Cardiac muscle cell (in vitro differentiated cells and primary cell): ENCODE measurements at places on chromosomes 11 and 22. TPM values are rescaled to one million over a fixed set of nuclear protein-coding genes. Genes with fewer than 3 reads are reported as not detected.

GGT1 gene
- polyA plus RNA-seq: 17.2 and 24.1 TPM in 2 replicates

INPP5J gene
- polyA plus RNA-seq: 21.9 and 26.0 TPM in 2 replicates

PAFAH1B2 gene
- polyA plus RNA-seq: 25.6 and 25.8 TPM in 2 replicates

MRGPRX3 gene
- polyA plus RNA-seq: not detected in 2 replicates

UBQLNL gene
- 2.1 and 2.4 TPM in 2 replicates for polyA plus RNA-seq

MS4A8 gene
- not detected in 2 replicates for polyA plus RNA-seq

XKR3 gene
- polyA plus RNA-seq: not detected in 2 replicates

C11orf86 gene
- not detected in 2 replicates for polyA plus RNA-seq

MMP27 gene
- not detected in 2 replicates for polyA plus RNA-seq

DNA sequence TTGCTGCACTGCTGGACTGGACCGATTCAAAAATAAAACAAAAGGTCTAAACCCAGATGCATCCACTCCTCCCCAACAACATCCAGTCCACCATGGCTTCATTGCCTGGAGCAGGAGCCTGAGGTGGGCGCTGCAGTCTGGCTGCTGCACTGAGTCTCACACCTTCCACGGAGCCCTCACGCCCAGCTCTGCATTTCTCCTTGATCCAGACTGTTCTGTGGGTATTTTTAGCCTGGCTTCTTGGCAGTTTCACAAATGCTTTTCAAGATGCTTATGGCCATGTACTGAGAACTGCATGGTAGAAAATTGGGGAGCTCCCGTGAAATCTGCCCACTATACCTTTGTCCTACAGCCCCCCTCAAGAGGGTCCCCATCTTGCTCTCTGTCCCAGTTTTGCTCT lies 53.3 kb upstream of the JAM3 start:
- no peak overlapping the region for H3K27ac ChIP-seq
- no peak overlapping the region for H3K4me3 ChIP-seq
- H3K27me3 ChIP-seq: peaks cover 53% of the 10 kb centered on the region
- no peaks in the 10 kb centered on the region for H3K4me1 ChIP-seq
- H3K36me3 ChIP-seq: no peaks in the 10 kb centered on the region

DNA sequence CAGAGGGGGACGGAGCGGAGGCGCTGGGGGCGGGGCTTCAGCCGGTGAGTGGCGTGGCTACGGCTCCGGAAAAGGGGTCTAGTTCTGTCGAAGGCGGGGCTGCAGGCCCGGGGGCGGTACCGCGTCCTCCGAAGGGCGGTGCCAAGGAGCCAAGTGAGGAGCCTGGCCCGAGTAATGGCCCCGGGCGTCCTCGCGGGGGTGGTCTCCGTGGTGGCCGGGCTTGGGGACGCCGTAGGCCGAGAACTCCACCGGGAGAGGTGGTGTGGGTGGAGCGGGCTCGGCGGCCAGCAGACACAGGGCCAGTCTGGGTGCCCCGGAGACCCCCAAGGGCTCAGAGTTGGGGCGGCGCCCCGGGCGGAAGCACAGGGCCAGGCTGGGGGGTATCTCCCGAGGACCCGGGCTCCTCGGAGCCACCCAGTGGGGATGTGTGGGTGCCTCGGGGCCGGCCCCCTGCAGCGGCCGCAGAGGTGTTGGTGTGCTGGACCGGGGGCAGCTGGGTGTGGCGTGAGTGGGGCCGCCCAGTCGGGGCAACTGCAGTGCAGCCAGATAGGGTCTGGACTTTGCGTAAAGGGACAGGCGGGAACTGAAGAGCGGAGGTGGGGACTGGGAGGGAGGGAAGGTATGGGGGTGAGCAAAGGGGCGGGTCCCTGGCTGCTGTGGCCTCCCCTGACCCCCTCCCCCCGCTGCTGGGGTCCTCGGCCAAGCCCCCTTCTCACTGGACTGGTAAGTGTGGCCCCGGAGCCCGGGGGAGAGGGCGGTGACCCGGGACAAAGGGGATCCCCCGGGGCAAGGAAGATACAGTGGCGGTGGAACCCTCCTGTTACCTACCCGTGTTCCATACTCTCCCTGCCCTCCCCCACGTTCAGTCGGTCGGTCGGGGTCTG lies 838 bp downstream of the FKBP2 start:
- H3K27me3 ChIP-seq: no peaks in the 10 kb centered on the region
- H3K36me3 ChIP-seq: peaks cover 3% of the 10 kb centered on the region
- peak; percentile 48 for DNase-seq
- H3K4me1 ChIP-seq: peaks cover 5% of the 10 kb centered on the region
- peak overlapping the region; percentile 86 for H3K4me3 ChIP-seq

DNA sequence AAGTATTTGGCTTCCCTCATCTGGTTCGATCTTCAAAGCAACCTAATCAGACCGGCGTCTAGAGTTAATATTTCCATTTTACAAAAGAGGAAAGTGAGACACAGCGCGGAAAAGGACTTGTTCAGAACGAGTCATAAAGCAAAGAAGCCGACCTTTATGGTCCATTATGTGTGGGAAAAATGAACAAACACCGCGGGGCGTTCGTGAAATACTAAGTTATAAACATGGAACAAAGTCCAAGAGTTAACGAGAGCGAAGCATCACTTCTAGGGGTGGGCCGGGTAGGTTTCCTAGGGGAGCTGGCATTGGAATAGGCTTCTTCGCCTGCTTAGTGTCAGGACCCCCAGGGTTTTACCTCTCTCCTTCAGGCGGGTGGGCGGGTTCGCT lies 575 bp downstream of the DUSP18 start:
- H3K4me3 ChIP-seq: peak overlapping the region; percentile 70
- no peak overlapping the region for H3K27ac ChIP-seq
- DNase-seq: peak; percentile 9

DNA sequence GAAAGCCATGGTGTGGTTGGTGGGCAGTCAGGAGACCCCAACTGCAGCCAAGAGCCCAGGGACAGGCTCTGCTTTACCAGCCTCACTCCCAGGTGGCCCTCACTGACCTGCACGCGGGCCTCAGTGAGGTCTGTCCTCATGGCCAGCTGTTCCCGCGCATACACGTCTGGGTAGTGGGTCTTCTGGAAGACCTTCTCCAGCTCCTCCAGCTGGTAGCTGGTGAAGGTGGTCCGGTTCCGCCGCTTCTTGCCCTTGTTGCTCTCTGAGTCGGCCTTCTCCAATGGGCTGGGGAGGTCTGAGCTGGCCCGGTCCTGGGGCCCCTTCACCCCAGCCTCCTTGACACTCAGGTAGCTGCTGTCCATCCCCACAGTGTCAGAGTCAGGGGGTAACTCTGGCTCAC lies 34.7 kb downstream of the ALX4 start:
- H3K4me3 ChIP-seq: no peak overlapping the region
- no peaks in the 10 kb centered on the region for H3K36me3 ChIP-seq
- DNase-seq: no peak

- no peak overlapping the region for H3K27ac ChIP-seq
- no peaks in the 10 kb centered on the region for H3K4me1 ChIP-seq
- no peak for DNase-seq
- no peaks in the 10 kb centered on the region for H3K36me3 ChIP-seq
Measured at GRCh38 chr11:85494396-85494795, 132.7 kb downstream of the DLG2 start.

DNA sequence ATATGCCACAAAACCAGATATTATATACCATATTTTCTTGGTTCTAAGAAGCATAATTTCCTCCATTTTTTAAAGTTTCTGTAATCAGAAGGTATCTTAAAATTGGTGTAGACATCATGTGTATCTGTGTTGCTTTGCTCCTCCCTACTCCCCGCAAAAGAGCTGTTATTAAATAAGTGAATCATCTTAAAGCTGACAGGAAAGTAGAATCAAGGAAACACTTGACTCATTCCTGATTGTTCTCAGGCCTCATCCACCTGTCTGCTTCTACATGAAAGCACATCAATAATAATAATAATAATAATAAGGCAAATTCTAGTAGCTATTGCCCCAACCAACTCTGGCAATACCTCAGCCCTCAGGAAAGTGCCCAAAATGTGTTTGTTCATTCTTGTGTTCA lies 26.2 kb upstream of the GUCY1A2 start:
- no peaks in the 10 kb centered on the region for H3K36me3 ChIP-seq
- no peak for DNase-seq

DNA sequence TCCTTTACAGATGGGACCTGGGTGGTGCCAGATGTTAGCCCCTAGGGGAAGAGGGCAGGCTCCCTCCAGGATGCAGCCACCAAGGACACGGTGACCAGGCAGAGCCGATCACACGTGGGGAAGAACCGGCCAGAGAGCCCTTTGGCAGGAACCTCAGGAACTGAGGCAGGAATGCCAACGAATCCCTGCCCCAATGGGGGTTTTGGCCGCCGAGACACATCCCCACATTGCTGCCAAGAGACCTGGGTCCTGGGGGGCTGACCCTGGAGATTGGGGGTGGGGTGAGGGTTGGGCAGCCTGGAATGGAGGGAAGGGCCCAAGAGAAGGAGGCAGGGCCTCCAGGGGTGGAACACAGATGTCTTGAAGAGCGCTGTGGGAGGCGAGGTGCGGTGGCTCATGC lies 28.7 kb upstream of the LMO1 start:
- DNase-seq: no peak
- no peaks in the 10 kb centered on the region for H3K27me3 ChIP-seq
- no peaks in the 10 kb centered on the region for H3K4me1 ChIP-seq
- H3K27ac ChIP-seq: no peak overlapping the region

GRCh38 chr22:39471381-39472141 lies 14.7 kb downstream of the MGAT3 start:
- peak; percentile 93 for DNase-seq
- H3K36me3 ChIP-seq: no peaks in the 10 kb centered on the region
- H3K4me1 ChIP-seq: peaks cover 61% of the 10 kb centered on the region
- no peak overlapping the region for H3K4me3 ChIP-seq
- H3K27ac ChIP-seq: peak overlapping the region; percentile 69

GRCh38 chr11:70079691-70080090 lies 1.6 kb downstream of the ANO1 start:
- H3K4me1 ChIP-seq: no peaks in the 10 kb centered on the region
- H3K27ac ChIP-seq: no peak overlapping the region
- H3K27me3 ChIP-seq: peaks cover 80% of the 10 kb centered on the region
- no peaks in the 10 kb centered on the region for H3K36me3 ChIP-seq

- H3K4me1 ChIP-seq: no peaks in the 10 kb centered on the region
- no peak overlapping the region for H3K27ac ChIP-seq
- no peak for DNase-seq
- no peak overlapping the region for H3K4me3 ChIP-seq
- no peaks in the 10 kb centered on the region for H3K36me3 ChIP-seq
- no peaks in the 10 kb centered on the region for H3K27me3 ChIP-seq
Measured at GRCh38 chr11:6297831-6298230, 22.5 kb downstream of the CAVIN3 start.

- no peaks in the 10 kb centered on the region for H3K36me3 ChIP-seq
- H3K4me3 ChIP-seq: no peak overlapping the region
- H3K27me3 ChIP-seq: no peaks in the 10 kb centered on the region
- H3K4me1 ChIP-seq: peaks cover 10% of the 10 kb centered on the region
Measured at GRCh38 chr11:35477901-35478300, 47.5 kb downstream of the PAMR1 start.

- no peak overlapping the region for H3K27ac ChIP-seq
- peak; percentile 79 for DNase-seq
- H3K4me1 ChIP-seq: no peaks in the 10 kb centered on the region
- H3K27me3 ChIP-seq: no peaks in the 10 kb centered on the region
- H3K36me3 ChIP-seq: no peaks in the 10 kb centered on the region
Measured at GRCh38 chr11:74453373-74453975, 13.9 kb downstream of the KCNE3 start.

GRCh38 chr11:112651386-112651785 lies 309.8 kb upstream of the NCAM1 start:
- H3K4me3 ChIP-seq: no peak overlapping the region
- DNase-seq: peak; percentile 51
- no peaks in the 10 kb centered on the region for H3K36me3 ChIP-seq
- H3K27me3 ChIP-seq: no peaks in the 10 kb centered on the region

- peaks cover 4% of the 10 kb centered on the region for H3K4me1 ChIP-seq
- no peak for DNase-seq
- peaks cover 2% of the 10 kb centered on the region for H3K36me3 ChIP-seq
- no peak overlapping the region for H3K27ac ChIP-seq
Measured at GRCh38 chr11:95863486-95864140, 60.3 kb downstream of the MTMR2 start.

DNA sequence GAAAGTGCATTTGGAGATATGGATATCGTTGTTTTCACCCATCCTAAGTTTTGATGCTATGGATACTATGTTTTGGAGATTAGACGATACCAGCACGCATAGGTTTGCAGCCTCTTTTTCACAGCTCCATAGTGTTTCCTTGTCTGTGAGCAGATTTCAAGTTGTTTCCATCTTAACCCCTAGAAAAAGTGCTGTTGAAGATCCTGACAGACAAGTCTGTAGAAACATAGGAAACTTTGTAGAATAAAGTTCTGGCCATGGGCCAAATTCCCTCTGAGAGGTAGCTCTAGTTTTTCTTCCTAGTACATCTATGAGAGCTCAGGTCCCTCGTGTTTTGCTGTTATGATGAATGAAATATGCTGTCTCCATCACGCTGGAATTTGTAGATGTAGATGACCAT lies 32.4 kb downstream of the ST3GAL4 start:
- H3K4me3 ChIP-seq: no peak overlapping the region
- H3K27ac ChIP-seq: no peak overlapping the region
- peaks cover 25% of the 10 kb centered on the region for H3K4me1 ChIP-seq
- no peaks in the 10 kb centered on the region for H3K27me3 ChIP-seq
- no peaks in the 10 kb centered on the region for H3K36me3 ChIP-seq

DNA sequence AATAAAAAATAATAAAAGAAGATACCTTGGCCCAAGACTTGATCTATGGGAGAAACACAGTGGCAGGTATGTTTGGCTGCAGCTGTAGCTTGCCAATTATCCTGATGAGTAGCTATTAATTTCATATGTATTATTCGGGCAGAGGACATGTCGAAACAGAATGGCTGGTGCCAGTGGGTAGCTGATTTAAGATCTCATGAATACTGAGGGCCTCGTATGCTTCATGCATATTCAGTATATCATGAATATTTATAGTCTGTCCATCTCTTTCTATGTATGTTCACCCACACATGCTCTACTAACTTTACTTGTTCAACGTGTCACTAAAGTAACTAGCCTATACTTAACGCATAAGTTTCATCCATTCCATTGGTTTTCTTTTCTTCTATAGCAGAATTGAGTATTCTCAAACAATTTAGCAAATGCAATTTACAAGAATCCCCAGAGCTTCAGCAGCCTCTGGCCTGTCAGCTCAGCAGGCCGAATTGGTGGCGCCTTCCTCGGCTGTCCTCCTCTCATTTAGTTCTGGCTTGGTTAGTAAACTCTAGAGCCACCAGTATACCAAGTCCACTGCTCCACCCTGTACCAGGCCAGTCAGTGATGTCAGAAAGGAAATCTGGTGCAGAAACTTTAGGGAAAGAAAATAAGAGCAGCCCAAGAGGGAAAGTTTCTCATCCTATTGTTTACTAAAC lies 17.9 kb downstream of the ART5 start:
- H3K4me1 ChIP-seq: no peaks in the 10 kb centered on the region
- no peaks in the 10 kb centered on the region for H3K36me3 ChIP-seq
- no peak overlapping the region for H3K4me3 ChIP-seq
- H3K27ac ChIP-seq: no peak overlapping the region
